Left renal pelvis (tissue), 4 donors: ENCODE measurements at places on chromosomes 13 and 19.

GRCh38 chr13:64633948-64634347, 2596.2 kb downstream of the PCDH9 start:
- no peak for DNase-seq

- no peak for DNase-seq
These were observed 447 bp downstream of the NFKBIB start for GRCh38 chr19:38900202-38900629.

- DNase-seq, result no peak
These were observed 45.3 kb downstream of the LRCH1 start for GRCh38 chr13:46598140-46598819.

DNA sequence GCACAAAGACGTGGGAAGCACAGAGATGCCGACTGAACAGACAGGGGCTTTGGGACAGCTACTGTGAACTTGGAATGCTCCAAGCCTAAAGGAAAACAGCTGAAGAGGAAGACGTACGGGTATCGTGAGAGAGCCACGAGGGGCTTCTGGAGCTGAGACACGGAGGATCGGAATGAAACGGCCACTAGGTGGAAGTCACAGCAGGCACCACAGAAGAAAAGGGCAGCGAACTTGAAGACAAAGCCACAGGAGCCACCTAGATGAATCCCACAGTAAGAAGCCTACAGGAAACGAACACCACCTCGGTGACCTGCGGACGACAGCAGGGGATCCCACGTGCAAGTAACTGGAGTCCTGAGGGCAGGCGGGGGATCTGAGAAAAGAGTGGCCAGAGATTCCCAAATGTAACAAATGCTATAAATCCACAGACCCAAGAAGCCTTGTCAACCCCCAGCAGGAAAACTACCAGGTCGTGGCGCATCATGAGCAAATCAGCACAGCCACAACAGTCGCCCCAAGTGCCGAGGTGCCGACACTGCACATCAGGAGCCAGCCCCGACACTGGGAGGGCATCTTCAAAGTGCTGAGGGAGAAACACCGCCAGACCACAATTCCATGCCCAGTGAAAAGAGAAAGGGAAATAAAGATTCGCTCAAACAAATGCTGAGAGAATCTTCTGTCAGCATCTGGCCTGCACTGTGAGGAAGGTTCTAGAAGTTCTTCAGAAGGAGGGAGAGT, 39.3 kb upstream of the ISYNA1 start:
- no peak for DNase-seq

DNA sequence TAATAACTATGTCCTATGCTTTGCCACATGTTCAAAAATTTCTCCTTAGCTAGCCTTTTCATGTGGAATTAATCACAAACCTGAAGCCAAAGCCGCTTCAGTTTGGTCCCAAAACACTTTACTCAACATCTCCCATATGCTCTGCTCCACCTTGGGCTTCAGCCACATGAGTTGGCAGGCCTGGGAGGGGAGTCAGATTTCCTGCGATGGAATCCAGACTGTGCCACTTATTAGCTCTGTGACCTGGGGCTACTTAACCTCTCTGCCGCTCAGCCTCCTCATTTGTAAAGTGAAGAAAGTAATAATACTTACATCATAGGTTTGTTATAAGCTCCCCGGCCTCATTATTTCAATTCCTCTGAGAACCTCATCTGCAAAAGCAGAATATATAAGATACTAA, 272.0 kb downstream of the LMO7 start:
- no peak for DNase-seq

- DNase-seq, result no peak
These were observed 799.8 kb downstream of the DIAPH3 start for GRCh38 chr13:59363947-59364346.

- DNase-seq, result no peak
These were observed 1.1 kb upstream of the DLL3 start for GRCh38 chr19:39497701-39497995.

- no peak for DNase-seq
These were observed 42.6 kb downstream of the KL start for GRCh38 chr13:33058776-33059327.

- no peak for DNase-seq
These were observed 55.4 kb downstream of the RYR1 start for GRCh38 chr19:38488776-38489481.

- no peak for DNase-seq
These were observed 25.7 kb upstream of the UBE2L5 start for GRCh38 chr13:30396434-30397075.

- no peak for DNase-seq
These were observed 112.6 kb downstream of the STARD13 start for GRCh38 chr13:33172911-33173310.

DNA sequence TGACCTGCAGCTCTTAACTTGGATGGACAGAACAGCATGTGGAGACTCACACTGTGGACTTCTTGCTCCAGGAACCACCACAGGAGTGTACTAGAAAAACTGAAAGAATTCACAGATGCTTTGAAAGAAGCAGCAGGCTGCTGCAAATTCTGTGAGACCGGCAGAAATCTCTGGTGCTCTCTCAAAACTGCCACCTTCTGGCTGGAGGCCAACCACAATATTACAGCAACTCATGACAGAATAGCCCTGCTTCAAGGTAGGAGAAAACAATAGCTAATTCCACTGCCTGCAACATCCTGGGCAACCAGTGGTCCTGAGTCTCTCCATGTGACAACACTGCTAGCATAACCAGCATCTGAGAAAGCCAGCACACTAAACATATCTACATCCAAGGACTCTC, 26.9 kb downstream of the CDK8 start:
- DNase-seq, result no peak

- DNase-seq, result peak; percentile 22
These were observed 1551.1 kb downstream of the EFNB2 start for GRCh38 chr13:104984296-104984818.

GRCh38 chr13:74641586-74641985, 507.4 kb upstream of the KLF12 start:
- DNase-seq, result no peak

GRCh38 chr13:83352391-83352790, 529.9 kb downstream of the SLITRK1 start:
- no peak for DNase-seq

DNA sequence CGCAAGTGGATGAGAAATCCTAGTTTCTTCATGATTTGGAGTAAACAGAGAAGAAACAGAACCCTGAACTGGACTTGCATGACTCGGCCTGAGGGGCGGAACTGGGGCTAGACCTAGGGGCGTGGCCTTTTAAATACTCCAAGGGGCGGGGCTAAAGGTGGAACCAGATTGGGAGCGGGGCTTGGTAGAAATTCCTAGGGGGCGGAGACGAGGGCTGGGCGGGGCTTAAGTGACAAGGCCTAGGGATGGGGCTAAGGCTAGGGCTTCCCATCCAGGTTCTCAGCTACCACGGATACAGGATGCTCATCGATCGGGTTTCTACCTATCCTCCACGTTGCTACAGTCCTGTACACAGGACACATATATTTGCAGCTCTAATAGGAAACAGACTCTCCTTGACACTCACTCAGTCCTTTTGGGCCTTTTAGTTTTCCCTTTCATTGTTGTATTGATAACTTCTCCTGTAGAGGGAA, 372 bp upstream of the ZNF699 start:
- peak; percentile 88 for DNase-seq

DNA sequence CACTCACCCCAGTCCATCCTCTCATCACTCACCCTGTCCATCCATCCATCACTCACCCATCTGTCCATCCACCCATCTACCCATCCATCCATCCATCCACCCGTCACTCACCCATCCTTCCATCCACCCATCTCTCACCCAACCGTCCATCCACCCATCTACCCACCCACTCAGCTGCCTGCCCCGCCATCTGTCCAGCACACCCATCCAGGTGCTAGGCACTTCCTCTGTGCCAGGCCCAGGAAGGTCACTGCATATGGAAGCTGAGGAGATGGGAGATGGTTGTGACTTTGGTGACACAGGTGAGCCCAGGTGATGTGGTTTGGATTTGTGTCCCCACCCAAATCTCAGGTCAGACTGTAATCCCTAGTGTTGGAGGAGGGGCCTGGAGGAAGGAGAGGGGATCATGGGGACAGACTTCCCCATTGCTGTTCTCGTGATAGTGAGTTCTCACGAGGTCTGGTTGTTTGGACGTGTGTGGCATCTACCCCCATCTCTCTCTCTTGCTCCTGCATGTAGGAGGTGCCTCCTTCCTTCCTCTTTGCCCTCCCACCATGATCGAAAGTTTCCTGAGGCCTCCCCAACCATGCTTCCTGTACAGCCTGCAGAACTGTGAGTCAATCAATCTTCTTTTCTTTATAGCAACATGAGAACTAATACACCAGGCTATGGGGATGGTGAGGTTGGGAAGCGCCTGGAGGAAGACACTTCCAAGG, 15.9 kb upstream of the C13orf46 start:
- no peak for DNase-seq

DNA sequence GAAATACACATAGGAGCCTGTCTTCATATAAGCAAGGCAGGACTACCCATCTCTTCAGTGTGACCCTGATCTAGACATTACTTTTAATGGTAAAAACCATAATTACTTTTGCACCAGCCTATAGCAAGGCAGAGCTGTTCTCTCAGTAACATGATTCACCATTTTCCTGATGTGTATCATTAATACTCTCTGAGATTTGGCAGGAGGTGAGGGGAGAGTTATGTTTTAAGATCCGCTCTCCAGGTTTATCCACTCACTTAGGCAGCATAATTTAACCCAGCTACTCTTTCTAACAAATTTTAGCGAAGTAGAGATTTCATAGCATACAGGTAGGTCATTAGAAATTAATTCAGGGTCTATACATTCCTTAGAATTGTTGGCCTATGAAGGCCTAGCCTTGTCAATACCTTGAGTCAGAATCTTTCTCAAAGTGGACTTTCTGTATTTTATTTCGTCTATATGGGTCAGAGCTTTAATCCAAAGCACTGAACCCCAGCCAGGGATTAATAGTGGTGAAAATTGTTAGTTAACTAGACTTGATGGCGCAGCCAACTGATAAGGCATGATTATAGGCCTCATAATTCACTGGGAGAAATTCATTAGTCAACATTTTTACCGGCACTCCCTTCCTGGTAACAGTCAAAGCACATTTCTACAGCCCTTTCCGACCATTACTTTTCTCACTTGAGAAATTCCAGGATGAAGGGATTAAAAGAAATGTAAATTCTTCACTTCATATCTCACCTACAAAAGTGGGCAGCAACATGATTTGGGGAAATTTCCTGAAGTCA, 955.1 kb downstream of the DIAPH3 start:
- no peak for DNase-seq

GRCh38 chr13:75621147-75621546, 15.0 kb upstream of the LMO7 start:
- no peak for DNase-seq

DNA sequence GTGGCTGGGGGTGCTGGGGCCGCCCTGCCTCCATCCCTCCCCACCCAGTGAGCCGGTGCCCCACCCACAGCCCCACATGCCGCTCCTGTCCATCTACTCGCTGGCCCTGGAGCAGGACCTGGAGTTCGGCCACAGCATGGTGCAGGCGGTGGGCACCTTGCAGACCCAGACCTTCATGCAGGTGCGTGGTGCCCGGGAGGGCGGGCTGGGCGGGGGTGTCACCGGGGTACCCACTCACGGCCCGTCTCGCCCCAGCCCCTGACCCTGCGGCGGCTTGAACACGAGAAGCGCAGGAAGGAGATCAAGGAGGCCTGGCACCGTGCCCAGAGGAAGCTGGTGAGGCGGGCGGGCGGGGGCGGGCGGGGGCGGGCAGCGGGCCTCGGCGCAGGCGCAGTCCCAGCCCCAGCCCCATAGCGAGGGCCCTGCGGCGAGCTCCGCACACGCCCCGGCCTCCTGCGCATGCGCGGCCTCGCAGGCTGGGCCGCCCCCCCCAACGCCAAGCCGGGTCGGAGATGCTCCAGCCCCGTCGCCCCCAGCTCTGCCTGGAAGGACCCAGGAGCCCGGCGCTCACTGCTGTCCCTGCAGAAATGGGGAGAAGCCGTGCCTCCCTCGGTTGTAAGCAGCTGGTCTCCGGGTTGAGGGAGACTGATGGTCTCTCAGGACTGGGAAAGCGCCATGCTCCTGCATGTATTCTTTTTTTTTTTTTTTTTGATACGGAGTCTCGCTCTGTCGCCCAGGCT, 7.7 kb downstream of the ARHGAP45 start:
- DNase-seq, result no peak

DNA sequence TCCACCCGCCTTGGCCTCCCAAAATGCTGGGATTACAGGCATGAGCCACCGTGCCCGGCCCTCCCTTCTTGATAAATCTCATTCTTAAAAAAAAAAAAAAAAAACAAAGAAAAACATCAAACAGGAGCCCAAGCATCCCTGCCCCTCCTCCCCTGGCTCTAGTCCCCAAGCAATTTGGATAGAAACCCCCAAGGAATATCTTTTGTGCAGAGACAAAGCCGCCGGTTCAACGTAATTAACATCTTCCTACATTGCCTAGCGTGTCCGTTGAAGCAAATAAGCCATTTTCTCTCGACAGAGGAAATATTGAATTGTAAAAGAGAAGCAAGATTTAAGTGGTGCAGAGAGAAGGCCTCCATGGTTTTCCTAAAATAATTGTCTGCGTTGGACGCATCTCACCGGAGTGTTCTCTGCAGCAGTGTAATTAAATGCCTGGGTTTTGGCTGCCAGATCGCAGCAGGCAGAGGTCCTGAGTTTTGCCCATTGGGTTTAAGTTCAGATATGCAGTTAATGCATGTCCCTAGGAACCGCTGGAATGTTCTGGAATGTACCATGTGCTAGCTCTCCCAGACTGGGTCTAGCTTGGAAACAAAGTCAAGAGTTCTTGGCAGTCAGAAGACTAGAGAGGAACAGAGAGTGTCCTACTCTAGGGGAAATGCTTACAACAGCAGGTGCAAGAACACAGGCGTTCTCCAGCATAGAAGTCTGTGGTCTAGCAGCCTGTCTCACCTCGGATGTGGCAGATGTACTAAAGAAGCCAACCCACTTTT, 30.8 kb downstream of the PIN1 start:
- DNase-seq, result no peak

DNA sequence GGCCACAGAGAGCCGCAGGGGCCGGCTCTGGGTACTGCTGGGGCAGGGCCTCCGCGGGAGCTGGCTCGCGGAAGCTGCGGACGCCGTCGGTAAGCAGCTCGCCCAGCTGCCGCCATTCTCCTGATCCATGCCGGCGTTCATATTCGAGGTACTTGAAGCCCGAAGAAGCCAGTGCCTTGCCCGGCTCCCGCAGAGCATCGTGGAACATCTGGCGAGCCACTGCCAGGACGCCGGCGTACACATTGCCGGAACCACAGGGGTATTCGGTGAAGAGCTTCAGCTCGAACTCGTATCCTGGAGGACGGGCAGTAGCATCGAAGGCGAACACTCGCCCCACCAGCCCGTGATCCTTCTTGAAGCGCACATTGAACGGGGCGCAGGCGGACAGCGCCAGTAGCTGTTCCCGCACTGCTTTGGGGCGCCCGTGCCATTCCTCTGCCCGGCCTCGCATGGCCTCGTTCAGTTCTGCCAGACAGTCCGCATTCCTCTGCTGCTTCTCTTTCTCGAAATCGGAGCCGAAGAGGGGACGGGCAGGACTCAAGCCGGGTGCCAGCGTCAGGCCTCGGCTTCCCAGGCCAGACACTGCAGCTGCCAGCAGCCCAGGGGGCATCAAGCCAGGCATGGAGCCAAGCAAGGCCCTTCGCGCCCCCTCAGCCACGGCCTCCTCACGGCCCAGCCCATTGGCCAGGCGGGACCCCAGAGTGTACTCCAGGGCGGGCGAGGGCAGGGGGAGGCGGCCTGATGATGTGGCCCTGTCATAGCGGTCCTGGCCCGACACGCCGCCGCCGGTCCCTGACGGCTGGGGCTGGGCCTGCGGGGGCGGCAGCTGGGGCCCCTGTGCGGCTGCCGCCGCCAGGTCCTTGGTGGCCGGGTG, 1.0 kb downstream of the IRF2BP1 start:
- DNase-seq, result no peak
